ENCODE measurements at places on chromosomes 13 and 19.

- no peak for DNase-seq
Measured at GRCh38 chr13:112521073-112521685, 66.8 kb downstream of the TUBGCP3 start.

DNA sequence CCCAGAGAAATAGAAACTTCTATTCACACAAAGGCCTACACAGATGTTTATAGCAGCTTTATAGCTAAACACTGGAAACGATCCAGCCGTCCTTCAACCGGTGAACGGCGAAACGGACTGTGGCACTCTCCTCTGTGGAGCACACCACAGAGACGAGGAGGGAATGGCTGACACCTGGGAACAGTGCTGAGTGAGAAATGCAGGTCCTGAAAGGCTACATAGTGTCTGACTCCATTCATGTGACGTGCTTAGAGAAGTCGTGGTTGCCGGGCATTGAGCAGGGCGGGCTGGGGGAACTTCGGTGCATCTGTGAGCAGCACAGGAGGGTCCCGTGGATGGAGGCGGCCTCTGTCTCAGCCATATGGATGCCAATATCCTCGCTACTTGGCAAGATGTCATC, 3.1 kb upstream of the GRK1 start:
- no peak for DNase-seq

GRCh38 chr13:85413664-85414063, 385.6 kb downstream of the SLITRK6 start:
- DNase-seq = no peak

DNA sequence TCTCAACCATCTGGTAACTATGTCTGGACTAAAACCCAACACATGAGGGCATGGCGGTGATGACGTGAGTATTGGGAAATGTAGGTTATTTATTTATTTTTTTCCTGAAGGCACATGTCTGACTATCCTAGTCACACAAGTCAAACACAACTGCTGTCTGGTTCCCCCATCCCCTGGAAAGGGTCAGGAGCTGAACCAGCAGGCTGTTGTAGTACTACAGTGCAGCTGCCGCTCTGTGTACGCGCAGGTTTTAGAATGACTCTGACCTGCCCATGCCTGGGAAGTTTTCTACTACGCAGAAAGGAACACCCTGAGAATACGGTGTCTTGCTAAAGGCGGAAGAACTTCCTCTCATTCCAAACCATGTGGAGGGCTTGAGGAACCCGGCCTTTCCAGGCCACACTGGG, 1.2 kb downstream of the SLC7A1 start:
- peak; percentile 79 for DNase-seq

DNA sequence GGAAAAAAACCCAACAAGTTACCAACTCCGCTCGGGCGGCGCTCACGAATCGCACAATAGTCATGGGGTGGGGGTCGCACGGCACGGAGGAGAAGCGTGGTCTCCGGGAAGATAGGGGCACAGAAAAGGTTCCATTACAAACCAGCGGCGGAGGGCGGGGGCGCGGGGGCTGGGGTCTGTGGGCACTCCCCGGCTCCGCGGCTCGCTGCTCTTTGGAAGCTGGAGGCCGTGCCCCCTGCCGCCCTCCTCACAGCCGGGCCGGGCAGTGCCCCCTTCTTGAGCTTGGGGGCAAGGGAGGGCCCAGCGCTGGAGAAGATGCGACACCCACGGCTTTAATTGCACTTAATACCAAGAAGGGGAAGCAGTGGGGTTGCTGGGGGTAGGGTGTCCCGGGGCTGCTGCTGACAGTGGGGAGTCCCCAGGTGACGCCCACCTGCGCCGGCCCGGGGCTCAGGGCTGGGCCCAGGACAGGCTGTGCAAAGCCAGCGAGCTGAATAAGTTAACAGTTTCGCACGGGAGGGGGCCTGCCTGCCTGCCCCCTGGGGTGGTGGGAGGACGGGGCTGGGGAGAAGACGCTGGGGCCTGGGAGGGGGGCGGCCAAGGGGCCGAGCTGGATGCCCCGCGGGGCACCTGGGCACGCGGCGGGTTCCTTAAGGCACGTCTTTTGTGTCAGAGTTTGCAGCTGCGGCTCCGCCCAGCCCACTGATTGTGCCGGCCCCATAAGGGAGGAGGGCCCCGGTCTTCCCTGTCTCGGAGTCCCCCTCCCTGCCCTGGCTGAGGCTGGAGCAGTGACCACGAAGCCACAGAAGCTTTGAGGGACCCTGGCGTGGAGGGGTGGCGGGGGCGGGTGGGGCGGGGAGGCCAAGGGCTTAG, 9.8 kb downstream of the DCAF15 start:
- DNase-seq = no peak

GRCh38 chr13:89748716-89749115, 1598.8 kb upstream of the MIR17HG start:
- DNase-seq = peak; percentile 1

GRCh38 chr13:31774186-31774750, 34.9 kb downstream of the RXFP2 start:
- DNase-seq = no peak
